Thoracic aorta (tissue), 2 donors: ENCODE measurements at places on chromosomes 3 and 15.

DNA sequence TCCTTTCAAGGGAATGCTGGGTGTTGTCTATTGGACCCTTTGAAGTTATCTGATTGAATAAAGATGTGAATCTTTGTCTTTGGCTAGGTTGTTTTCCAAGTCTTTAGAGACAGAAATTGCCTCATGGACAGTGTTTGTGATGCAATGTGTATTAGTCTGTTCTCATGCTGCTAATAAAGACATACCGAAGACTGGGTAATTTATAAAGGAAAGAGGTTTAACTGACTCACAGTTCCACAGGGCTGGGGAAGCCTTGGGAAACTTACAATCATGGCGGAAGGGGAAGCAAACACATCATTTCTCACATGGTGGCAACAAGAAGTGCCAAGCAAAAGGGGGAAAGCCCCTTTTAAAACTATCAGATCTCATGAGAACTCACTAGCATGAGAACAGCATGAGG is 88.8 kb upstream of the PLXND1 start:
- no peaks in the 10 kb centered on the region for H3K36me3 ChIP-seq
- DNase-seq, result no peak
- no peaks in the 10 kb centered on the region for H3K27me3 ChIP-seq
- H3K4me3 ChIP-seq, result no peak overlapping the region
- H3K4me1 ChIP-seq, result no peaks in the 10 kb centered on the region

- H3K27me3 ChIP-seq, result no peaks in the 10 kb centered on the region
- no peak overlapping the region for H3K4me3 ChIP-seq
- H3K36me3 ChIP-seq, result no peaks in the 10 kb centered on the region
- H3K4me1 ChIP-seq, result no peaks in the 10 kb centered on the region
- no peak for DNase-seq
- H3K27ac ChIP-seq, result no peak overlapping the region
Observed at GRCh38 chr3:186922790-186923189, 7.5 kb upstream of the ST6GAL1 start.

- no peaks in the 10 kb centered on the region for H3K36me3 ChIP-seq
- no peaks in the 10 kb centered on the region for H3K27me3 ChIP-seq
- H3K27ac ChIP-seq, result no peak overlapping the region
- no peaks in the 10 kb centered on the region for H3K4me1 ChIP-seq
- no peak overlapping the region for H3K4me3 ChIP-seq
Observed at GRCh38 chr3:122004991-122005565, 17.0 kb downstream of the ILDR1 start.

- H3K4me3 ChIP-seq, result no peak overlapping the region
- H3K27ac ChIP-seq, result no peak overlapping the region
- no peaks in the 10 kb centered on the region for H3K27me3 ChIP-seq
Observed at GRCh38 chr15:34620142-34620541, 36.7 kb upstream of the GOLGA8B start.

- H3K27ac ChIP-seq, result no peak overlapping the region
- H3K4me3 ChIP-seq, result no peak overlapping the region
- H3K36me3 ChIP-seq, result no peaks in the 10 kb centered on the region
- DNase-seq, result no peak
- H3K27me3 ChIP-seq, result no peaks in the 10 kb centered on the region
Observed at GRCh38 chr3:6578526-6578925, 282.4 kb upstream of the GRM7 start.

- H3K27ac ChIP-seq, result peak overlapping the region; percentile 66
- no peaks in the 10 kb centered on the region for H3K27me3 ChIP-seq
- peaks cover 13% of the 10 kb centered on the region for H3K4me1 ChIP-seq
- H3K36me3 ChIP-seq, result no peaks in the 10 kb centered on the region
Observed at GRCh38 chr15:78149805-78150751, 916 bp downstream of the IDH3A start.

GRCh38 chr3:12142476-12142875 is 16.2 kb downstream of the TIMP4 start:
- peaks cover 73% of the 10 kb centered on the region for H3K4me1 ChIP-seq
- H3K36me3 ChIP-seq, result no peaks in the 10 kb centered on the region
- no peak for DNase-seq
- no peak overlapping the region for H3K4me3 ChIP-seq
- H3K27me3 ChIP-seq, result no peaks in the 10 kb centered on the region
- peak overlapping the region; percentile 95 for H3K27ac ChIP-seq

GRCh38 chr3:132788301-132788671 is 66.1 kb upstream of the NPHP3 start:
- H3K36me3 ChIP-seq, result no peaks in the 10 kb centered on the region
- peak overlapping the region; percentile 42 for H3K27ac ChIP-seq
- H3K27me3 ChIP-seq, result no peaks in the 10 kb centered on the region
- no peak overlapping the region for H3K4me3 ChIP-seq
- DNase-seq, result peak; percentile 23

- H3K4me3 ChIP-seq, result no peak overlapping the region
- no peak overlapping the region for H3K27ac ChIP-seq
- no peak for DNase-seq
- no peaks in the 10 kb centered on the region for H3K4me1 ChIP-seq
- no peaks in the 10 kb centered on the region for H3K36me3 ChIP-seq
- no peaks in the 10 kb centered on the region for H3K27me3 ChIP-seq
Observed at GRCh38 chr15:31502541-31503229, 176.1 kb downstream of the KLF13 start.

DNA sequence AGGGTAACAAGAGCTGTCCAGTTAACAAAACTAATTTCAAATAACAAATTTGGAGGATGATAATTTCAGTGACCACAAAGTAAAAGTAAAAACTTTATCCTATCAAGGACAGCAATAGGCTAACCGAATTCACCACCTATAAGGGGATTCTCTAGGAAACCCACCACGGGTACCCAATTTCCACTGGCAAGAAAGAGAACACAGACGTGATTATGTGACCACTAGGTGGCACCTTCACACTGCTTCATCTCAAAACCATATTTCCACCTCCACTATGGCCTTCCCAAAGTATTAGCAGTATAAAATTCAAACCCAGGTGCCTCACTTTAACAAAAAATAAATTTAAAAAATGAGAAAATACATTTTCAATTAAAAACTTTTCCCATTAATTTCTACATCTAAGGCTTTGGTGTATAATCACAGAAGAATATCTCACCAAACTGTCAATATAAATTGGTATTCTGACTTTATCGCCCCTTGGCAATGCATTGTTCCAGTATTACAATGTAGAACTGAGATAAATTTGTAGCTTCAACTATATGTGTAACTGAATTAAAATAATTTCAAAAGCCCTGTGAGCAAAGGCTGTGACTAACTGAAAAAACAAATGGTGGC is 96.5 kb downstream of the FSIP1 start:
- no peak for DNase-seq
- H3K36me3 ChIP-seq, result no peaks in the 10 kb centered on the region
- no peaks in the 10 kb centered on the region for H3K27me3 ChIP-seq
- no peak overlapping the region for H3K27ac ChIP-seq
- H3K4me3 ChIP-seq, result no peak overlapping the region

DNA sequence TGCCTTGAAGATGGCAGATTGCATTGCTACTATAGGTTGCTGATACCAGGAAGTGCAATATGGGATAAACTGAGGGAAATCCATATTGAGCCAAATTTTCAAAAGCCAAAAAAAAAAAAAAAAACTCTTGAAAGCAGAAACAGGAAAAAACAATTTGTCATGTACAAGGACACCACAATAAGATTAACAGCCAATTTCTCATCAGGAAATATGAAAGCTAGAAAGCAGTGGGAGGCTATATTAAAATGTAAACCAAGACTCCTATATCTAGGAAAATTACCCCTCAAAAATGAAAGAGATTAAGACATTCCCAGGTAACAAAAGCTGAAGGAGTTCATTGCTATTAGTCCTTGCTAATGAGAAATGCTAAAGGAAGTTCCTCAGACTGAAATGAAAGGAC is 462.8 kb upstream of the DPH6 start:
- no peak overlapping the region for H3K27ac ChIP-seq
- H3K36me3 ChIP-seq, result no peaks in the 10 kb centered on the region
- DNase-seq, result no peak
- H3K27me3 ChIP-seq, result no peaks in the 10 kb centered on the region

- H3K36me3 ChIP-seq, result peaks cover 22% of the 10 kb centered on the region
- H3K27ac ChIP-seq, result peak overlapping the region; percentile 81
- peaks cover 88% of the 10 kb centered on the region for H3K4me1 ChIP-seq
- DNase-seq, result no peak
- no peaks in the 10 kb centered on the region for H3K27me3 ChIP-seq
Observed at GRCh38 chr3:30658328-30659052, 52.1 kb downstream of the TGFBR2 start.

- peaks cover 9% of the 10 kb centered on the region for H3K4me1 ChIP-seq
- no peaks in the 10 kb centered on the region for H3K27me3 ChIP-seq
- no peak for DNase-seq
- H3K4me3 ChIP-seq, result no peak overlapping the region
- H3K27ac ChIP-seq, result no peak overlapping the region
- H3K36me3 ChIP-seq, result peaks cover 4% of the 10 kb centered on the region
Observed at GRCh38 chr15:65106011-65106590, 8.9 kb downstream of the UBAP1L start.

GRCh38 chr3:12444582-12445471 is 39.5 kb upstream of the TSEN2 start:
- no peaks in the 10 kb centered on the region for H3K27me3 ChIP-seq
- H3K36me3 ChIP-seq, result no peaks in the 10 kb centered on the region
- DNase-seq, result no peak
- peaks cover 13% of the 10 kb centered on the region for H3K4me1 ChIP-seq
- no peak overlapping the region for H3K27ac ChIP-seq
- no peak overlapping the region for H3K4me3 ChIP-seq

DNA sequence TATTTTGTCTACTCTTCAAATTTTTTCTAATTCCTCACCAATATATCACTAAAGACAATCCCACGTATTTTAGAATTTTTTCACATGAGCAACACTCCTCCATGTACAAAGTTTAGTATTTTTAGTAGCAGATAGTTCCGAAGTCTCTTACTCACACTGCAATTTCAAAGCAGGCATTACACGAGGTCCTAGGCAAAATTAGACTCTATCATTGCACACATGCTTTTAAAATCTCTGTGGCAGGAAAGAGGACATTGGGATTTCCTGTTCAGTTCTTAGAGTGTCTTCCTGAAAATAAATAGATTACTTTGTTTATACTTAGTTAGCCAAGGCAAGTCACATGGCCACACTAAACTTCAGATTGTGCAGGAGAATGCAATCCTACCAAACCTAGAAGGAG is 847.7 kb downstream of the ROBO2 start:
- H3K4me3 ChIP-seq, result no peak overlapping the region
- H3K27ac ChIP-seq, result no peak overlapping the region
- no peak for DNase-seq
- no peaks in the 10 kb centered on the region for H3K4me1 ChIP-seq
- no peaks in the 10 kb centered on the region for H3K27me3 ChIP-seq

- no peak overlapping the region for H3K27ac ChIP-seq
- no peaks in the 10 kb centered on the region for H3K36me3 ChIP-seq
- no peak overlapping the region for H3K4me3 ChIP-seq
- H3K27me3 ChIP-seq, result no peaks in the 10 kb centered on the region
- no peaks in the 10 kb centered on the region for H3K4me1 ChIP-seq
- no peak for DNase-seq
Observed at GRCh38 chr15:43545426-43545825, 28.0 kb downstream of the MAP1A start.

DNA sequence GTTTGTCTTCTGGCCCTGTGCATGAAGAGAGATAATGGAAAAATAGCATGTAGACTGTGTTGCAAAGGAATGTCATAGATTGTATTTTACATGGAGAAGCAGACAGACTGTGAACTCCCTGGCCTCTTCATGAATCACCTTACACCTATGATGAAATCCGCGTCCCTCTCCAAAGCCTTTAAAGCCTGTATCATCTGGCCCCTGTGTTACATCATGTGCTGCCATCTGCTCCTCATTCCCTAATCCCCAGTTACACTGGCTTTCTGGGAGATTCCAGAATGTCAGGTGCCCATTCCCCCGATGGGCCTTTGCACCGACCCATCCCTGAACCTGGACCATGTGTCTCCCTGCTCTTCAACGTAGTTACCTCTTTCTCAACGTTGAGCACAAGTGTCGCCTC is 190.8 kb downstream of the ADAMTSL3 start:
- no peak for DNase-seq
- no peak overlapping the region for H3K27ac ChIP-seq
- no peaks in the 10 kb centered on the region for H3K27me3 ChIP-seq

DNA sequence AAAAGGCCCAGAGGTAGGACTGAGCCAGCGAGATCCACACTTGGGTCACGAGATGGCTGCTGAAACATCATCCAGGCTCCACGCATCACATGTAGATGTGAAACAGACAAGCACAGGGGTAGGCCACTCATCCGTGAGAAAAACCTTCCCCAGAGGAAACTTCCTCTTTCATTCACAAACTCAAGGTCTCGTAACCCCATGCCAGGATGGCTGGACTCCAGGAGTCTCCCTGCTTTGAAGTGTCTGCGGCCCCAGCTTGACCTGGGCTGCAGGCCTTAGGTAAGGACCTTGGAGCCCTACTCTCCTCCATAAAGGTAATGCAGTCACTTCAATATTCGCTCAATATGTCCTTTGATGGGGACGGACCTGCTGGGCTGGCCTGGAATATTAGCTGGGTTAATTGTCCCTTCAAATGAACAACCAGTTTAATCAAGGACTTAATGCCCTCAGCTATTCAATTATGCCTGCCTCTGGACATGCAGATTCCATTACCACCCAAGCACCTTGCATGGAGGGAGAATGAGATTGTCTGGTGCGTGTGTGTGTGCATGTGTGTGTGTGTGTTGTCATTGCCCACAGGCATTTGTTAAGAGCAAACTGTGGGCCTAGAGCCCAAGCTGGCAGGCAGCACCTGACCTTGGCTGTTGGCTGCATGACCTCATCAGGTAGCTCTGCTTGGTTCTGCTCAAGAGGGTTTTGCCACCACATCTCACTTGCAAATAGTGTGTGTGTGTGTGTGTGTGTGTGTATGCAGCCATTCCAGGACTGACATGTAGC is 186.9 kb upstream of the TLE3 start:
- peaks cover 12% of the 10 kb centered on the region for H3K4me1 ChIP-seq
- H3K36me3 ChIP-seq, result no peaks in the 10 kb centered on the region
- no peaks in the 10 kb centered on the region for H3K27me3 ChIP-seq
- H3K4me3 ChIP-seq, result no peak overlapping the region
- DNase-seq, result no peak
- H3K27ac ChIP-seq, result no peak overlapping the region

GRCh38 chr15:34314491-34315490 is 22.8 kb downstream of the SLC12A6 start:
- no peak overlapping the region for H3K27ac ChIP-seq
- no peaks in the 10 kb centered on the region for H3K27me3 ChIP-seq
- no peak overlapping the region for H3K4me3 ChIP-seq
- DNase-seq, result no peak
- H3K36me3 ChIP-seq, result no peaks in the 10 kb centered on the region

- peak overlapping the region; percentile 73 for H3K27ac ChIP-seq
- H3K4me3 ChIP-seq, result peak overlapping the region; percentile 31
- H3K27me3 ChIP-seq, result no peaks in the 10 kb centered on the region
- DNase-seq, result peak; percentile 75
Observed at GRCh38 chr3:9422712-9423424, 25.5 kb downstream of the SETD5 start.

DNA sequence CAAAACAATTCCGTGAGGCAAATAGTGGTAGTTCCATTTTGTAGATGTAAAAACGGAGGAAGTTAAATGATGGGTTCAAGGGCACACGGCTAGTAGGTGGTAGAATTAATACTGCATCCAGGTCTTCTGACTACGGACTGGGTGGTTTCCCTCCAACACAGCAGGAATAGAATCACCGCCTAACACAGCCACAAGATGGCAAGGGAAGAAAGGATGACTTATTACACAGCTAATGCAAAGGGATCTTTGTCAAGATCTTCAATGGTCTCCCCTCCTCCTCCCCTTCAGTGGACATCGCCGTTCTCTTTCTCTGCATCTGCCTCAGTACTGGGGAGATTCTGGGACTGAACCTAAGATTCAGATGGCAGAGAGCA is 524 bp upstream of the TOPBP1 start:
- peaks cover 15% of the 10 kb centered on the region for H3K4me1 ChIP-seq
- H3K27me3 ChIP-seq, result no peaks in the 10 kb centered on the region
- peak overlapping the region; percentile 97 for H3K4me3 ChIP-seq
